ENCODE measurements at places on chromosomes 6 and 20.

DNA sequence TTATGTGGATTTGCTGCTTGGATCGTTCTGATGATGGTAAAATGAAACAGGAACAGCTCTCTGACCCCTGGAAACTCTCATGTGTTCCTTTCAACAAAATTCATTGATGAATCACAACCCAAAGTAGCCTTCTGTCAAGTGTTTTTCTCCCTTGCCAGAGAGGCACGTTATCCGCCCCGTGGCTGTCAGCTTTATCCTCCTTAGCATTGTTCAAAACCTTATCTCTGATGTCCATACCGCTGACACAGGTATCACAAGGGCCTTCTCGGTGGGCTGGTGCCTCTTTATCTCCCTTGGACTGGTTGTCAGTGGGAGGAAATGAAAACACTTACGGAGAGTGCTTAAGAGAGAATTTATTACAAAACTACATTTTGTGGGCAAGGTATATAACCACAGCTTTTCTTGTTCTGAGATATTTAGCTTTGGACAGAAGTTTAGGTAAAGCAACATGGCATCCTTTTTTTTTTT is 84.9 kb downstream of the TIAM2 start:
- DNase-seq = no peak

DNA sequence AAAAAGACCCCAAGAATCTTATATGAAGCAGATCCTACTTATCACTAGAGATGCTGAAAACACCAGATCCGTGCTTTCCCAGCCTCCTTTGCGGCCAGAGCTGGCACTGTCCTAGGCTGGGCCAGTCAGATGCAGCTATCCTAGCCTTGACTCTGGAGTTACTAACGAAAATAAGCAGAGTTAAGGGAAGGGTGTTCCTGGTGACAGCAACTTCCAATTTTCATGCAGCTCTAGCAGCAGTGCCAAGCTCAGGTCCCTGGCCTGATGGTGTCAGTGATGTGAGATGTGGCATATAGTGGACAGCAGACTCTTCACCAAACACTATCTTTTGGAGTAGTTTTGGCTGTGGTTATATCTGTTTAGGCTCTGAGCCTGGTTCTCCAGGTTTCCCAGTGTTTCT is 25.6 kb upstream of the ABCC10 start:
- DNase-seq = no peak

GRCh38 chr20:29319725-29320124 is 1937.7 kb upstream of the DEFB115 start:
- no peak for DNase-seq

DNA sequence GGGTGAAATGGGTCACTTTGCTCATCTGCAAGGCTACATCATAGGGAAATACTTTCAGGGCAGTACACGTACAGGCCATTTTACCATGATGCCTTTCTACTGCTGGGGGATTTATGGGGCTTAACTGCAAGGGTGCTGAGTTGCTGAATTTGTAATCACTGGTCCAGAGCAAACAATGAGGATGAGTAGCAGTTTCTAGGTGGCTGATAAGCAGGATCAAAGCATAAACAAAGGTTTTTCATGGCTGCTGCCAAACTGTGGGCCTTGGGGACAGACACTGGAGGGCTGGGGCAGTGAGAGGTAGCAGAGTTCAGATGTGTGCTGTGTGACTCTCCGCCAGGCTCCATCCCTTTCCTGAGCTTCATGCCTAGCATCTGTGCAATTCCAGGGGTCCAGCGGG is 68.3 kb downstream of the CNBD2 start:
- DNase-seq = no peak

DNA sequence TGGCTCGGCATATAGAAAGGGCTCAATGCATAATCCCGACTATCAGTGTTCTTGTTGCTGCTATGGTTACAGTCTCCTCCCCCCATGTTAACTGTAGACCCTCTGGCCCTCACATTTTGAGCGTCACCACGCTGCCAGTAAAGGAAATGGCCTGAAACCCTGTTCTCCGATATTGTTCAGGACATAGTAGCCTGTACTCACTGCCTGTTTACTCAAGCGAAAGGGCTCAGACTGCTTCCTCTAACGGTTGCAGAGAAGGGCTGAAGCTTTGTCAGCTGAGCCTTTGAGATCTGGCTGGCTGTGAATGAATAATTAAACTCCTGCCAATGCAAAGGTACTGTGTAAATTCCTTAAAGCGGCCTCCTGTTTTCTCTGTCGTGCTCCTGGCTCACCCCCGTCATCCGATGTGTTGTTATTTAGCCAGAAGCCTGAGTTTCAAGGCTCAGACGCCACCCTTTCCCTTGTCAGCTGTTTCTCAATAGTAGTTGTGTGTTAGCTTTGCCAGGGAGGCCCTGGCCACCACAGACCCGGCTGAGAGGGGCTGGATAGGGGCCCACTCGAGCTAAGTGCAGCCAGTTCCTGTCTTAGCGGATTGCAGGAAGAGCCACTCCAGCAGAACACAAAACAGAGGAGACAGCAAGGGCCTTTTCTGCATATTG is 31.2 kb upstream of the RALGAPA2 start:
- peak; percentile 22 for DNase-seq

DNA sequence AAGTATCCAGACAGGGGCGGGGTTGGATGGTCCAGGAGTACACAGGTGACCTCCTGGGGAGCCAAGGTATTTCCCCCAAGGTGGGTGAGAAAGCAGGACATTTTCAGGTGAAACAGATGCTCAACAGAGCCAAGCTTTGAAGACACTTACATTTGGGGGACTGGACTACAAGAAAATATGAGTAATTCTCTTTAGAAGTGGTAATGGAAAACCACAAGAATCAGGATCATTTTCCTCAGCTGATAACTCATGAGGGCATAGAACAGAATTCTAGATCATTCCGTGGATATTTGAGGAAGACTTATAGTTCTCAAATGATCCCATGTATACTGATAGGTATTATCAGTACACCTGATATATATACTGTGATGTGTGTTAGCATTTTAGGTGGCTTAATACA is 89.9 kb downstream of the UST start:
- no peak for DNase-seq

GRCh38 chr20:17605131-17605660 is 35.3 kb downstream of the DSTN start:
- no peak for DNase-seq

DNA sequence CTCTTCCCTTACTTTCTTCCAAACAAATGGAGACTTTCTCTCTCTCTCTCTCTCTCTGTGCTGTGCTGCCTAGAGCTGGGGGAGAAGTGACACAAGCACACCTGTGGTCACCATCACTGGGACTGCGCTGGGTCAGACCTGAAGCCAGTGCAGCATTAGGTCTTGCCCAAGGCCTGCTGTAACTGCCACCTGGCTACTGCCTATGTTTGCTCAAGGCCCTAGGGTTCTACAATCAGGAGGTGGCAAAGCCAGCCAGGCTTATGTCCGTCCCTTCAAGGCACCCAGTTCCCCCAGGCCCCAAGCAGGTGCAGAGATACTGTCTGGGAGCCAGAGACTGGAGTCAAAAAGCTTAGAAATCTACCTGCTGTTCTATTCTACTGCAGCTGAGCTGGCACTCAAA is 49.4 kb upstream of the TOP1 start:
- DNase-seq = no peak

DNA sequence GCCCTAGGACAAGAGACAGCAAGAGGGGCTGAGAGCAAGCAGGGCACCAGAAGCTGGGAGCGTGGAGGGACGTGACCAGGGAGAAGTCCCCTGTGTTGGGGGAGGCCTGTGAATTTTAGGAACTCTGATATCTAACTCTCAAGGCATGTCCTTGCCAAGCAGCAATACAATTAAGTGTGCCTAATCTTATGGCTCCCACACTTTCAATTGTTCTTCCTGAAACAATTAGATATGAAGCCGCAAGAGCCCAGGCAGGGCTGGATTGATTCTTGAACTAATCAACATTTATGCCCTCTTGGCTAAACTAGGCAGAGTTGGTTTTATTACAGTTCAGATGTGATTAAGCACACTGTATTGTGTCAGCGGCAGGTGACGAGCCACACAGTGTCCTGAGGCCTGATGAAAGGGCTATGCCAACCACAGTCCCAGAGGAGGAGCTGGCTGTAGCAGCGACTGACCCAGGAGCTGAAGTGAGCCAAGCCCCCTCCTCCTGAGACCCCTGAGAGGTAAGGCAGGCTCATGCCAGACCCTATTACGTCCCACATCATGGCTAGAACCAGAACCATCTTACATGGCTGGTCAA is 4.2 kb upstream of the MAVS start:
- no peak for DNase-seq

DNA sequence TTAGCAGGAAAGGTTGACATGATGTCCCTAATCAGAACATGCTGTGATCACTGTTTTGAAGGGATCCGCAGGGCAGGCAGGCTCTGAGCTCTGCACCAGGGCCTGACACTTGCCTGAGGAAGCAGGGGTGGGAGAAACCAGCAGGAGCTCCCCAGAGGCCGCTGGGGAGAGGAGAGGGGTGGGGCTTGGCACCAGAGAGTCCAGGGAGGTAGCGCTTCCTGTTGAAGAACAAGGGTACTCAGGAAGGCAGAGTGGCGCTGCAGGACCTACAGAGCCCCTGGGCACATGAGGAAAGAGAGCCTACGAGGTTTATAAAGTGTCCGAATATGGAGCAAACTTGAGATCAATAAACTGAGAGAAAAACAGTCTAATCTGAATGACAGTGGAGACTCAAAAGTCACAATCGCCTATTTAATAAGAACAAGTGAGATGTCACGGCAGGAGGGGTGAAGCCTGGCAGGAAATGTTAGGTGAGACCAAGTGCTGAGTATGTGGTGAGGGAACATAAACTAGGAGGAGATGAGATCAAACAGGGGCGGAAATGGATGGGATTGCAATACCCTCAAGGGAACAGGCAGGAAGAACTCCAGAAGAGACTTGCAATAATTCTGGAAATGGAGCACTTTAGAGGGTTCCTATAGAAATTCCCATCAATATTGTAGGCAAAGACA is 5.8 kb upstream of the TBXT start:
- DNase-seq = no peak

- DNase-seq = no peak
Measured at GRCh38 chr20:21826976-21827375, 121.5 kb downstream of the PAX1 start.

DNA sequence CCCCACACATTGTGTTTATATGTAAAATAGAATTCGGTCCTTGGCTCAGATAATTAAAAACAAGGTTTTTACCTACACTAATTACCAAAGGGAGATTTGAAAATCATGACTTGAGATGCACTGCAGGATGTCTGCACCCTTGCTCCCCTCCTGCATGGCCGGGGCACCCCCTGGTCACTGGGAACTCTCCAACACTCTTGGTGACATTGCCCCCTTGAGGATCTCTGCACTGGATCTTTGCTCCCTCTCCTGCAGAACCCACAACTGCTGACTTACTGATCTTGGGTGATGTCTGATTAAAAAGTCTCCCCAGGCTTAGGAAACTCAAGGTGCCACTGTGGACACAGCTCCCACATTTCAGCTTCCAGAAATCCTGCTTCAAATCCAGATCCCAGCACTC is 17.1 kb upstream of the CSNK2A1 start:
- no peak for DNase-seq

DNA sequence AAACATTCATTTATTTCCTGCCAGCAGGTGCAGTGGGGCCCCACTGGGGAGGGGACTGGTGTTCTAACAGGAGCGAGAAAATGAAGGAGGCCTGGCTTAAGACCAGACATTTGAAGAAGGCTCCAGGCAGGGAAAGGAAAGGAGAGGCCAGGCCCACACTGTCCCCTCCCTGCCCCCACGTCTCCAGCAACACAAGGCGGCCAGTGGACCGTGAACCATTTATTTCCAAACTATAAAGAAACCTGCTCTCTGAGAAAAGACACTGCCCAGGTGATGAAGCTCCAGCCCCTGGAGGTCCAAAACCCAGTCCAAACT is 41.4 kb upstream of the CDH22 start:
- no peak for DNase-seq

- DNase-seq = no peak
Measured at GRCh38 chr6:102841060-102841459, 1447.6 kb downstream of the GRIK2 start.

- no peak for DNase-seq
Measured at GRCh38 chr20:33810259-33810658, 889 bp upstream of the CHMP4B start.

- DNase-seq = no peak
Measured at GRCh38 chr6:167311286-167311685, 13.6 kb upstream of the TTLL2 start.

DNA sequence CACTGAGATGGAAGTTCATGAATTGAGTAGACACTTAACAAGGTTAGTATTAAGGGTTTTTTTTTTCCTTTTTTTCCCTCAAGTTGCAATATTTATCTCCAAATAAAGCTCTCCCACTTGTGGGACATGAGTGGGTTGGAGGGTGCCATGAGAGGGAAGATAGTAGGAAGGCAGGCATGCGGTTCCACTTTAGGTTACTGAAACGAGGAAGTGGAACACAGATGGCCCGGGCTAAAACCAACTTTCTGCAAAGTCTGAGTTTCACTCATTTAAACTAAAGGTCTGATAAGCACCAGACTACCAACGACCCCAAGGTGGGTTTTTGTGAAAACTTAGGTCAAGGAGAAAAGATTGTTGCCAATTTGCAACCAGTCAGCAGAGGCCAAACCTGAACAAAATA is 42.2 kb downstream of the TBC1D7 start:
- no peak for DNase-seq

DNA sequence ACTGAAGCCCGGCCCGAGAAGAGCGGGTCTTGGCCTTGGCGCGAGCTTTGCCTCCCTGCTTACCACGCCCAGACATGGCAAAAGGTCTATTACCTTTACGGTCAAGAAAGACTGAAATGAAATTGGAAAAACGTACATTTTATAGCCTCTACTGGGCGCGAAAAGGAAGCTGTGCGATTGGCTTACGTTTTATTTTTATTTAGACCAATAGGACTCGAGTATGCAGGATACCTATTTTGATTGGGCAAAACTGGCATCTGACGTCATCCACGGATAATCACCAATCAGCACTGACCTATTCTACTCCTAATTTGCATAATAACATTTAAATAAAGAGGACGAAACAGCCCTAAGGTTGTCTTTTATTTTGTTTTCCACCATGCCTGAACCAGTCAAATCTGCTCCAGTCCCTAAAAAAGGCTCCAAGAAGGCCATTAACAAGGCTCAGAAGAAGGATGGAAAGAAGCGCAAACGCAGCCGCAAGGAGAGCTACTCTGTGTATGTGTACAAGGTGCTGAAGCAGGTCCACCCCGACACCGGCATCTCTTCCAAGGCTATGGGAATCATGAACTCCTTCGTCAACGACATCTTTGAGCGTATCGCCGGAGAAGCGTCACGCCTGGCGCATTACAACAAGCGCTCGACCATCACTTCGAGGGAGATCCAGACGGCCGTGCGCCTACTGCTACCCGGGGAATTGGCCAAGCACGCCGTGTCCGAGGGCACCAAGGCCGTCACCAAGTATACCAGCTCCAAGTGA is 97.4 kb downstream of the OR2B2 start:
- peak; percentile 81 for DNase-seq

DNA sequence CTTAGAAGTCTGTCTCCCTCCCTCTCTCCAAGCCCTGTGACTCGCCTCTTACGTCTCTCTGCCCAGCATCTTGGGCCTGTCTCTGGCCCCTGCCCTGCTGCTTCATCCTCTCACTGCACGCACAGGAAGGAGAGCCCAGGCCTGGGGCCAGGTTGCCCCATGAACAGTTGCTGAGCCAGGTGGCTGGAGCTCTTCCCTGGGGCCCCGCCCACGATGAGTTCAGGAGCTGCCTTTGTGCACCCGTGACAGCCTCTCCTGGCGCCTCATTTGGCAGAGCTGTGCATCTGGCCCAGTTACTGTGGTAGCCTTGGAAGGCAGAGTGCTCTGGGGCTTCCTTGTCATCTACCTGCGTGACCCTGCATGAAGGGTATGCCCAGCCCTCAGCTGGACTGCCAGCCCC is 44.5 kb downstream of the SLC52A3 start:
- no peak for DNase-seq

- peak; percentile 12 for DNase-seq
Measured at GRCh38 chr6:161836643-161837448, 563.0 kb upstream of the AGPAT4 start.

Data from mesenchymal stem cell (in vitro differentiated cells and primary cell).